ENCODE measurements at places on chromosomes 2 and 18. TPM values are rescaled to one million over a fixed set of nuclear protein-coding genes. Genes with fewer than 3 reads are reported as not detected.

GRCh38 chr2:142585785-142586184 is 291.7 kb upstream of the KYNU start:
- DNase-seq = no peak

GRCh38 chr2:232237464-232237863 is 141.1 kb upstream of the ALPP start:
- no peak for DNase-seq

GRCh38 chr2:154589514-154589913 is 109.0 kb upstream of the KCNJ3 start:
- DNase-seq = no peak

DNA sequence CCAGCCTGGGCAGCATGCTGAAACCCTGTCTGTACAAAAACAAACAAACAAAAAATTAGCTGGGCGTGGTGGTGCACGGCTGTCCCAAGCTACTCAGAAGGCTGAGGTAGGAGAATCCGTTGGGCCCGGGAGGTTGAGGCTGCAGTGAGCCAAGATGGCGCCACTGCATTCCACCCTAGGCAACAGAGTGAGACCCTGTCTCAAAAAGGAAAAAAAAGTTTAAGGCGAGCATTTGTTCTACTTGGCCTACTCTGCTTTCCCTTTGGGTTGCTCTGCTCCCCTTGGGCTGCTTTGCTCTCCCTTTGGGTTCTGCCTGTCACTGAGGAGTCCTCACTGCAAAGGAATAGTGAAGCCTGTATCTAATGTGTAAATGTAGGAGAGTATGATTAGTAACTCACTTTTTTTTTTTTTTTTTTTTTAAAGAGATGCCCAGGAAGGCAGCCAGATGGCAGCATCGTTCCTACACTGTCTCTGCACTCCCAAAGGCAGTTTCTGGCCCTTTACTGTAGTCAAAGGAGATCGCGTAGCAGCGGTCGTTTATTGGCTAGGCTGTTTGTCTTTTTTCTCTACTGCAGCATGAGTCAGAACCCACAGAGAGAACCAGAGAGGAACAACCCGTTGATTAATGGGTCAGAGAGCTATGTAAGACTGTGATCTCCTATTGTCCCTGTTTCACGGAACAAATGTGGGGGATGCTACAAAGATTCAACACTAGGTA is 118.3 kb upstream of the CWC22 start:
- DNase-seq = peak; percentile 79

DNA sequence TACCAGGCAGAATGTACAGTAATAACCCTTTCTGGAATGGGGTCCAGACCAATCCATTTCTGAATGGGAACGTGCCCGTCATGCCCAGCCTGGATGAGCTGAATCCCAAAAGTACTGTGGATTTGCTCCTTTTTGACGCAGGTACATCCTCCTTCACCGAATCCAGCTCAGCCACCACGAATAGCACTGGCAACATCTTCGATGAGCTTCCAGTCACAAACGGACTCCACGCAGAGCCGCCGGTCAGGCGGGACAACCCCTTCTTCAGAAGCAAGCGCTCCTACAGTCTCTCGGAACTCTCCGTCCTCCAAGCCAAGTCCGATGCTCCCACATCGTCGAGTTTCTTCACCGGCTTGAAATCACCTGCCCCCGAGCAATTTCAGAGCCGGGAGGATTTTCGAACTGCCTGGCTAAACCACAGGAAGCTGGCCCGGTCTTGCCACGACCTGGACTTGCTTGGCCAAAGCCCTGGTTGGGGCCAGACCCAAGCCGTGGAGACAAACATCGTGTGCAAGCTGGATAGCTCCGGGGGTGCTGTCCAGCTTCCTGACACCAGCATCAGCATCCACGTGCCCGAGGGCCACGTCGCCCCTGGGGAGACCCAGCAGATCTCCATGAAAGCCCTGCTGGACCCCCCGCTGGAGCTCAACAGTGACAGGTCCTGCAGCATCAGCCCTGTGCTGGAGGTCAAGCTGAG is 89.6 kb downstream of the SH3BP4 start:
- no peak for DNase-seq

- no peak for DNase-seq
These were observed 37.5 kb upstream of the NCOA1 start for GRCh38 chr2:24453379-24454073.

DNA sequence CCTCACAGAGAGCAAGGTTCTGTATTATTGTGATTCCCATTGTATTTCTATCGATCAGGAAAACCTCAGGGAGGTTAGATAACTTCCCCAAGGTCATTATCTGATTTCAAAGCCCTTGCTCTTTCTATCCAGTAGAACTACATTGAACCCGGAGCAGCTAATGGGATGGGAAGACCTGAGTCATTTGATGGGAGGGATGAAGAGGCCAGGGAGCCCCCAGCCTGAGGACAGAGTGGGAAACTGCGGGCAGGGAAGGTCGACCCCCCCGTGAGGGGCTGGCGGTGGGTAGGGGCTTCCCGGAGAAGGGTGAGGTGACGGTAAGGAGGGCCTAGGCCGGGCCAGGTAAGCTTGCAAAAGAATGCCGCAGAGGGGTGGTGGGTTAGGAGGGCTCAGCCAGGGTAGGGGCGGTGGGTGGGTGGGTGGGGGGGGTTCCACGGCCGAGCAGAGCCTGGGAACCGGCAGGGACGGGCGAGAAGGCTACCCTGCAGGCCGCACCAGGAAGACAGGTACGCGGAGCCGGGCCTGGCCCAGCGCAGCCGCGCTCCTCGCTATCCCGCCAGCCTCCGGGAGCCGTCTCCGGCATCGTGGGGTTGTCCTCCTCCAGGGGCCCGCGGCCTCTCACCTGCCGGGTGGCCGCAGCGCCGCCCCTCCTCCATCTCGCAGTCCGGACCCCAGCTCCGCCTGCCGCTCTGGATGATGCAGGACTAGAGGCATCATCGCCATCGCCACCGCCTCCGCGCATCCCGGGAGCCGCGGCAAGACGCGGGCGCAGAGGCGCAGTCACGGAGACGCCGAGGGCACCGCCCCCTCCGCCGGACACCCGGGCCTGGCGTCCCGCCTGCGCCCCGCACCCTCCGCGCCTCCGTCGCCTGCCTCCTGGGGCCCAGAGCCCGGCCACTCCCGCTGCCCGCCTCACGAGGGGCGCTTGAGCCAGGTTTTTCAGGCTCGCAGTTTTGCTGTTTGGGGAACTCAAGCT is at the start of gene GPR75:
TSS of gene GPR75 (minus strand) at position 762 of the 976 bp plus-strand sequence. CDS start 5,211 bp downstream, outside the sequence.
- no peak for DNase-seq

DNA sequence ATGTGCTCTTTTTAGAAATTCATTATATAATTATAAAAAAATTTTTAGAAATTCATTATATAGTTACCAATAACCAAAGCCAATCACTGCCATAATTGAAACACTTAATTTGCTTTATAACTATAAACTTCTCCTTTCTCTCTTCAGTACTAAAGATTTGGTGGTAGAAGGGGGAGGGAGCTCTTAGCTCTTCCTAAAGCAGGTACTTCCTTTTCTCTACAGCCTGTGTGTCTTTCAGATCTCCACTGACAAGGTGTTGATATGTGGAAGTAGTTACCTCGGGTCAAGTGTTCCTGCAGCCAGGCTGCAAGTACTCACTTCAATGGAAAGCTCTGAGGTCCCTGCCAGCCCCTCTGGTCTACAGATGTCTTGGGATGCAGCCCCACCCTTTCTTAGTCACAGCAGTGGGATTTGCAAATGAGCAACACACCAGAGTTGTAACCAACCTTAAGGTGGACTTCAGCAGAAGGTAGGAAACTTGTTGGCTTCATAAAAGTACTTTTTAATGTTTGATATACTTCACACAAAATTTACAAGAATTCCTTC is 690.0 kb downstream of the ARHGAP15 start:
- DNase-seq = no peak

DNA sequence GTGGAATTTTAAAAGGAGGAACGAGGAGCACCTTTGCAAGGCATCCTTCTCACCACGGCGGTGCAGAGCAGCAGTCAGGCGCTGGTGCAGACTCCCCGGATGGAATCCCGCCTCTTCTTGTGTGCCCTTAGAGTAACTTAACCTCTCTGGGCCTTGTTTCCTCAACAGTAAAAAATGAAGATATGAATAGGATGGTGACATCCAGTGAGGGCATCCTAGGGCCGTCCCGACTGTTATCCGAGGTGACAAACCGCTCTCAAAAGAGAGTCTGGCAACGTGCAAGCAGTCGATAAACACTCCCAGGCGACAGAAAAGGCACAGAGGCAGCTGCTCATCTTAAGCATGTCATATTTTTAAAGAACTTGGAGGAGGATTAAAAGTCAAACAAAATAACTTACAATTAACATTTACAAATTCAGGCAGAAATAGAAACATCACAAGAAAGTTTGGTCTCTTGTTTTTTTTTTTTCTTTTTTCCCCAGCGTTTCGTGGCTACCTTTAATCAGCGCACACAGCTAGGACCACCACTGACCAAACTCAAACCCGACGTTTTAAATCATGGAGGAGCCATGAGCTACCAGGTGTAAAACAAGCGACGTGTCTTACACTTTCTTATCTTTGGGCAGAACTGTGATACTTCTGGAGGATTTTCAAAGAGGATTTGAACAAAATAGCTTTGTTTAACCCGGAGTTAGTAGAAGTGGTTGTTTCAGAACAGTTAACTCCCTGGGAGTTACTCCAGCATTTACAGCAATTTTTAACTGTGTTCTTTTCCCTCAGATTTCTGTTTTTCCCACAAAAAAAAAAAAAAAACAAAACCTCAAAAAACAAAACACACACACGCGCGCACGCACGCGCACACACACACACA is 2.1 kb downstream of the MBP start:
- no peak for DNase-seq

DNA sequence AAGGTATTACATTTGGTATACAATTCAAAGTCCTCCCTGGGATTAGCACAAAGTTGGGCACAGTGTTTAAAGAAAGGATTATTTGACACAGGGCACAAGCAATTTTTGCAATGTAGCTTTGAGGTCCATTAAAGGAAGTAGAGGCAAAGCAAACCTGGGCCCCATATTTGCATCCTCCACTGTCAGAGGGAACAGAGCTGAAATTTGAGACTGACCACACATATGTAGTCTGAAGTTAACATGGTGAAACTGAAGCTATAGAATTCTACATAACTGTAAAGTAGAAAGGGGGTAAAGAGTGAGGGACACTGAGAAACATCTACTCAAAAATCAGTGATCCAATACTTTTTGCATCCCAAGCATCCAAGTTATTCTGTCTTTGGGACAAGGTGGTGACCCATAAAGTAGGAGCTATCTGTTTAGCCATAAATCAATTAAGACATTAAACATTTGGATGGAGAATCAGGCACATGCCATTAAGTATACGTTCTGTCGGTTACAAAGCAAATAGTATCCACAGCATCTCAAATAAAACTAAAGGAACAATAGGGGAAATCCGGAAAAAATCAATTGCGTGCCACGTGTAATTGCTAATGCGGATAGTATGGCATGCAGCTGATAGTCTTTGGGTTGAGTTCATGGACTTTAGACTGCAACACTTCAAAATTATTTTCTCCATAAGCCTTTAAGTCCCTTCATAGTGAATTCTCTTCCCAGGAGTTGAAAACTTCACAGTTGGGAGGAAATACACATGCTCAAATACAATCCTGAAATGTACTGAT is 72.6 kb downstream of the PLEKHM3 start:
- no peak for DNase-seq

DNA sequence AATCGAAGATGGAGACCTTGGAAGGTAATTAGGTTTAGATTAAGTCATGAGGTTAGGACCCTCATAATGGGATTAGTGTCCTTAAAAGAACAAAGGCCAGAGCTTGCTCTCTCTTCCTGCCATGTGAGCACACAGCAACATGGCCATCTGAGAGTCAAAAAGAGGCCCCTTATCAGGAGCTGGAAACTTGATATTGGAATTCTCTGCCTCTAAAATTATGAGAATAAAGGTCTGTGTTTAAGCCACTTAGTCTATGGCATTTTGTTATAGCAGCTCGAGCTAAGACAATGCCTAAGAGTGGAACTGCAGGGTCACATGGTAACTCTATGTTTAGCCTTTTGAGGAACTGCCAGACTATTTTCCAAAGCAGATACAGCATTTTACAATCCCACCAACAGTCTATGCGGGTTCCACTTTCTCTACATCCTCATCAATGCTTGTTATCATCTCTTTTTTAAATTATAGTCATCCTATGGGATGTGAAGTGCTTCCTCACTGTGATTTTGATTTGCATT is 42.4 kb downstream of the THADA start:
- DNase-seq = no peak

- DNase-seq = no peak
These were observed 17.7 kb upstream of the SERPINB2 start for GRCh38 chr18:63869851-63870250.

DNA sequence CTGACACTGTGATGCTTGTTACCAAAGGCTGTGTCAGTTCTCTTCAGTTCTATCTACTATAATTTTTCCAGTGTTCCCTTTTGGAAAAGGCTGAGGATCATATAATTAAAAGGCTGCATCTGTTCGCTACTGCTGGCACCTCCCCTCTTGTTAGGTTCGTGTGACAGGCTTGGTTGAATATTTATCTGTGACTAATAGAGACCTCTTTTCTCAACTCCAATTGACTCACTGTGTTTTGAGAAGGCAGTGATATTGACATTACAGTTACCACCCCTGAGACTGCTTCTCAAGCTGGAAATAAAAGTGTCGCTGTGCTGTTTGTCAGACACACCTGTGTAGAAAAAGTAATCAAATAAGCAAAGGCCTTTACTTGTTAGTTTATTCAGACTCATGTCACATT is 205.5 kb upstream of the KCNH7 start:
- DNase-seq = peak; percentile 48

- DNase-seq = no peak
These were observed 72.5 kb downstream of the ACKR3 start for GRCh38 chr2:236642125-236642524.

GRCh38 chr18:78145096-78145495 is 834.5 kb upstream of the SALL3 start:
- DNase-seq = no peak

DNA sequence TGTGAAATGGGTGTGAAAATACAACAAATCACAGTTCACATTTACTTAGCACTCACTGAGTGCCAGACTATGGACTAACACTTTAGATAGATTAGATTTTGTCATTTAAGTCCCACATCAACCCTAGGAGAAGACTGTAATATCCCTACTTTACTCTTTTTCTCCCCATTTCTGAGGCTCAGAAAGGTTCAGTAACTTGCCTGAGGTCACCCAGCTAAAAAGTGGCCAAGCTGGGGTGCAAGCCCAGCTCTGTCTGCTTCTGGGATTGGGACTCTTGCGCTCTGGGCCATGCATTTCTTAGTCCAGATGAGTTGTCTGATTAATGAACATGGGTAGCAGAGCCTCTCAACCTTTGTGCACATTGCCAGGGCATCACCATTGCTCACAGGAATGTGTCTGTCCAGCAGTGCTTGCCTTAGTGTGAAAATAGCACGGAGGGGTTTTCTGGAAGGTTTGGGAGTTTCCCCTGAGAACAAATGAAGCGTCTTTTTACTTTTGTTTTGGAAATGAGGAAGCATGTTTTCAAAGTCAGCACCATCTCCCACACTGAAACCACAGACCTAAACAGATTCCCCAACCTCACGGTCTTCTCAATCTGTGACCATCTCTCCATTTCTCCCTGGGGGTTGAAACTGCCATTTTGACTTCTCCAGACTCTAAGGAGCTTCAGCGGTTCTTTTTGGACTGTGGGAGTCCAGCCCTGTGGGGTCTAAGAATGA is 31.9 kb downstream of the NRP2 start:
- peak; percentile 73 for DNase-seq

PDE11A gene
- total RNA-seq = 0.21 TPM

CNRIP1 gene
- total RNA-seq = 7.9 TPM

VWC2L gene
- total RNA-seq = not detected

SOX11 gene
- 81.7 TPM for total RNA-seq

FAM117B gene
- total RNA-seq = 6.7 TPM
